ENCODE measurements at places on chromosomes 12 and 14.

GRCh38 chr12:56224954-56225353 lies 812 bp downstream of the NABP2 start:
- DNase-seq: no peak

DNA sequence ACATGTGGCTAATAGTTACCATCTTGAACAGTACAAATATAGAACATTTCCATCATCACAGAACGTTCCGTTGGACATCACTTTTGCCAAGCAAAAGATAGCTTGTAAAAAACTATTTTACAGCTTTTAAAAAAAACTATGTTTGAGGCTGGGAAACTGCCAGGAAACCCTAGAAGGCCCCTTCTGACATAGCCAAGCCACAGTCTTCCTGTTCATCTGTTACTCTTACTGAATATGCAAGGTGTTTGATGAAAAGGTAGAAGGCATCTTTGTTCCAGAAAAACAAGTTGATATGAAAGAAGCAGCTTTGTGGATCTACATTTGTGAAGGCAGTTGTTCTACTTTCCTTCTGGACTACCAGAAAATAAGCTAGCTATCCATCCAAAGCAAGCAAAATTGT lies 23.6 kb upstream of the WNK1 start:
- DNase-seq: no peak

- DNase-seq: no peak
These were observed 72.3 kb downstream of the ANO2 start for GRCh38 chr12:5872745-5873144.

GRCh38 chr14:105329411-105330150 lies 15.0 kb downstream of the PACS2 start:
- DNase-seq: no peak

DNA sequence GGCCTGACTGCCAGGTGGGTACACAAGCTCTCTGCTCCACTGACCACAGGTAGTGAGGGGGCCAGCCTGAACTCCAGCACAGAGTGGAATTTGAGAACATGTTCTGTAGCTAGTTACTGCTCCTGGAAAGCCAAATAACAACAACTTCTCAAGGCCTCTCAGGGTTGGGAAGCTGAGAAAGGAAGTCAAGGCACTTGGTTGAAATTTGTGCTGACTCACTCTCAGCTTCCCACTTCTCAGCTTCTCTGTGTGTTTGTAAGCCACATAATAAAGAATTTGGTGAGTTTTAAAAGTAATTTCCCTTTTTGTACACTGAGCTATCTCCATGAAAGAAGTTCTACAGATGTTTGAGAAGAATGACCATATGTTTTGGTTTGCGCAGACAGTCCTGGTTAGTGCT lies 234.9 kb downstream of the KTN1 start:
- no peak for DNase-seq

- no peak for DNase-seq
These were observed 57.8 kb downstream of the CLMN start for GRCh38 chr14:95261616-95262510.

DNA sequence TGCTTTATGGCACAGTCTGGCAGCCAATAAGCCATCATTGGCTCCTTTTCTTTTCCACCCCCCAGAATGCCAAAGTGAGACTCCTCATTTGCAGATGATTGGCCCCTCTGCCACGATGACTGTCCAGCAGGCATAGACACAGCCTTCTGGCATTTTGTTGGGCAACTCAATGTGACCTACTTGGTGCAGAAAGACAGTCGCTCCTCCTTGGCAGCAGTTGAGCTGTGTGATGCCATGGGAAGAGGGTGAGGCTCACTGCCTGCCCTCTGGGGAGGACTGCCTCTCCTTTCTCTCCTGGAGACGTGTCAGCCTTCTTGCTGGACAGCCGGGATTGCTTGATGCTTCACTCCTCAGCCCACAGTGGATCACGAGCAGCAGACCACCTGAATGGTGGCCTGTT lies 264.9 kb downstream of the C12orf75 start:
- DNase-seq: no peak

GRCh38 chr12:55728186-55728938 lies 447 bp downstream of the CD63 start:
- no peak for DNase-seq

GRCh38 chr14:39266871-39267607 lies 33.3 kb downstream of the MIA2 start:
- DNase-seq: peak; percentile 60

- DNase-seq: no peak
These were observed 11.3 kb downstream of the KIF26A start for GRCh38 chr14:104149617-104150135.

DNA sequence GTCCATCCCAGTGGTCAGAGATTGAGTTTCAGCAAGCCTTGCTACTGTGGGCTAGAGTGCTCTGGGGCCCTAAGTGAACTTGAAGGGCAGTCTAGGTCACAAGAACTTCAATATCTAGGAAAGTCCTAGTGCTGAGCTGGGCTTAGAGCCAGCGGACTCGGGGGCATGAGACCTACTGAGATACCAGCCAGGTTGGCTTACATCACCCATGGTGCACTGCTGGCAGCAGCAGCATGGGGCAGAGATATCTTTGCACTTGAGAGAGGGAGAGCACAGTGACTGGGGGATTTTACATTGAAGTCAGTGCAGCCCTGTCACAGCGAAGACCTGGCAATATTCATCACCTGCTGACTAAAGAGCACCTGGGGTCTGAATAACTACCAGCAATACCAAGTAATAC lies 158.3 kb upstream of the PRKD1 start:
- no peak for DNase-seq

DNA sequence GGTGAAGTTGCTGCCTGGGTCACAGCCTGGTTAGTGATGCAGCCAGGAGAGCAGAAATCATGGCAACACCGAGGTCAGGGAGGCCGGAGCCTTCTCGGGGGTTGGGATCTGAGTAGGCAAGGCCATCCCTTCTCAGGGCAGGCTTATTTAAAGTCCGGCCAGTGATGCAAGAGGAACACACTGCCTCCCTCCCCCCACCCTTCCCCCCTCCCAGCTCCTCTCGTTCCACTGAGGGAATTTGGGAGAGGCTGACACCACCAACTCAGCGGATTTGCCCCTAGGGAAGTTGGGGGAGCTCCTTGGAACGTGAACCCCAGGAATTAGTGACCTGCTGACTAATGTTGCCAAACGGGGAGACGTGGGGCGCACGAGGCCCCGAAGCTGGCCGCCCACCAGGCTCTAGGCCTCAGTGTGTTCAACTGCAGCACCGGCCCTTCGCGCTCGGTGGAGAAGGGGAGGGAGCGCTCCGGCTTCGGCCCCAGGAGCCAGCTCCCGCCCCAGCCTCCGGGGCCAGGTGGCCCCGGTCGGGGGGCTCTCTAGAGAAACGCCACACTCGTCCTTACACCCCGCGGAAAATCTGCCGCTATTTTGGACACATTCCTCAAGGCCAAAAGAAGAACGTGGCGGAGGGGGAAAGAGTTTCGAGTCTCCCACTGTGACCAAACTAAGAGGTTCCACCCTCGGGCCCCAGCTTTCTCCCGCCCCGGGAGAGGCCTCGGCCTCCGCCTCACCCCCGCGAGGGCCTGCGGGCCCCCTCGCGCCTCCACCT lies 1.6 kb downstream of the CTDSP2 start:
- no peak for DNase-seq

DNA sequence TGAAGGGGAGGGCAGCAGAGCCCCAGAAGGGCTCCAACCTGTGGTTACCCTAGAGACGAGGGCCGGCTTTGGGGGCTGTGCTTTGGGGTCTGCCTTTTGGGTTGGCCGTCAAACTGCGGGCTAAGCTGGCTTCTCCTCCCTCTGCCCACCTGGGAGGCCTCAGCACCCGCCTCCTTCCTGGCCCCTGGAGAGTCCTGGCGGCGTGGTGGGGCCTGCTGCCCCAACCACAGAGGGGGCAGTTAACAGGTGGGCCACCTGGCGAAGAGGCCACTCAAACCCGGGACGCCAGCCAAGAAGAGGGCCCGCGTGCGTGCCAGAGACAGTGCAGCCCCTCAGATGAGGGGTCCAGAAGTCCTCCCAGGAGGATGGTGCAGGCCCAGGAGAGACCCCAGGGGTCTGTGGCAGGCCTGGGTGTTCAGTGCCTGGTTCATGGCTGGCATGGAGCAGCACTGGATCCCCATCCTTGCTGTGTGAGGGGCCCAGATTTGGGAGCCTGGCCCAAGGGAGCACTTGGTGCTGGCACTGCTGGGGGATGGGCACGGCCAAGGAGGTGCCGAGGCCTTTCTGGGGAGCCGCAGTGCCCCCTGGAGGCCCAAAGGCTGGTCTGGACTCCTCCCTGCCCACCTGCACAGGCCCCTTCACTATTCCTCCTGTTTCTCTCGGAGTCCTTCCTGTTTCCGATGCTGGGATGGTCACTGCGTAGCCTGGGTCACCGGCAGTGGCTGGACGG lies 48.8 kb downstream of the LRCOL1 start:
- no peak for DNase-seq

DNA sequence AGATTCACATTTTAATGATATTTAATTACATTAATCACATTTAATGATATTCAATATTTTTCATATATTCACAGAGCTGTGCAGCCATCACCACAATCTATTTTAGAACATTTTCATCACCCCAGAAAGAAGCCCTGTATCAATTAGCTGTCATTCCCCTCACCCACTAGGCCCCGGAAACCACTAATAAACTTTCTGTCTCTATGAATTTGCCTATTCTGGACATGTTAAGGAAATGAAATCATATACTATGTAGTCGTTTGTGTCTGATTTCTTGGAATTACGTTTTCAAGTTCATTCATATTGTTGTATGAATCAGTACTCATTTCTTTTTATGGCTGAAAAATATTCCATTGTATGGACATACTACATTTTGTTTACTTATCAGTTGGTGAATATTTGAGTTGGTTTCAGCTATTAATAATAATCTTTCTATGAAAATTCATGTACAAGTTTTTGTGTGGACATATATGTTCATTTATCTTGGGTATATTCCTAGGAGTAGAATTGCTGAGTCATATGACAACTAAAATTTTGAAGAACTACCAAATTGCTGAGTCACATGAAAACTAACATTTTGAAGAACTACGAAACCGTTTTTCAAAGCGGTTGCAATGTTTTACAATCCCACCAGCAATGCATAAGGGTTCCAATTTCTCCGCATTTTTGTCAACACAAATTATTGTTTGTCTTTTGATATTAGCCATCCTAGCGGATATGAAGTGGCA lies 11.7 kb upstream of the OTOGL start:
- DNase-seq: no peak

DNA sequence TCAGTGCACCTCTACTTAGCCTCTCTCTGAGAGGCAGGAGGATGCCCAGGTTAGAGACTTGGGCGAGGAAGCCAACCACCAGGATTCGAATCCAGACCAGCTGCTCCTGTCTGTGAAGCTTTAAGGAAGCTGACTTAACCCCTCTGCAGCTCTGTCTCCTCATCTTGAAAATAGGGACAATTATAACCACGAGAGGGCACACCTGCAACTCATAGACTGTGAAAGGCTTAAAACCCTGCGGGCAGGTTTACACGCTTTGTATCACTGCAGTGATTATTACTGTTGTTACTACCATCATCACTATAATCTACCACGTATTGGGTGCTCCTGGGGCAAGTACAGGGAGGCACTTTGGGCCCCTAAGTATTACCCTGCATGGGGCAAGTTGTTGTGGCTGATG lies 379.8 kb downstream of the VRK1 start:
- peak; percentile 5 for DNase-seq

- no peak for DNase-seq
These were observed 68.1 kb upstream of the TSPAN11 start for GRCh38 chr12:30858471-30858870.

- no peak for DNase-seq
These were observed 480.7 kb downstream of the TMEM132D start for GRCh38 chr12:129423041-129423580.

DNA sequence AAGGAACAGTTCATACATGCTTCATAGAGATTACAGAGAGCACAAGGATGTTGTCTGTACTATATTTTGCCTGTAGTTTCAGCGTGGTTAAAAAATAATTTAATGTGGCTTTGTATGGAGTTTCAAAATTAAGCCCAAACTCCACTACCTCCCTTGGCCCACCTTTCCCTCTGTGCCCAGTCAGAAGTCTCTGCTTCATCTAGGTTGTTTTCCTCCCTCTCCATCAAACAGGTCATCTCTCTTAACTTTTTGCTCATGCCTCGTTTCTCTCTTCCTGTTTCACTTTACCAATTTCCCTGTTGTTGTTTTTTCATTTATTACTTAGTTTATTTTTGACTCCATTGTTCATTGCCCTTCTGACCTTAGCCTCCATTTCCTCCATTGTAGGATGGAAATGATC lies 94.9 kb upstream of the NEDD1 start:
- DNase-seq: no peak

DNA sequence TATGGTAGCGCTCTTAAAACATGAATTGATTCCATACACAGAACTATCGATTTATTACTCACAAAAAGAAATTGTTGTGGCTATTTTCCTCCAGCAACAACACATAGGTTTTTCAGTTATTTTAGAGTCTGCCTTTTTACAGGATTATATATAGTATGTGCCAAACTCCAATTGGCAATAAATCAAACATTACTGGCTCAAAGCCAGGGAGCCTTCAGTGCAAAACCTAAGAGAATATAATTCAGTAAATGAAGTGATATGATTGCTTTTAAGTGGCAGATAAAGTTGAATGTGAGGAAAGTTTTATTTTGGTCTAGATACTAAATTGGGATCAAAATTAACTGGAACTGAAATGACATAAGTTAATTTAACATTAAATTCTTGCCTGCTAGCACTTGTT lies 234.8 kb downstream of the PIK3C2G start:
- no peak for DNase-seq

DNA sequence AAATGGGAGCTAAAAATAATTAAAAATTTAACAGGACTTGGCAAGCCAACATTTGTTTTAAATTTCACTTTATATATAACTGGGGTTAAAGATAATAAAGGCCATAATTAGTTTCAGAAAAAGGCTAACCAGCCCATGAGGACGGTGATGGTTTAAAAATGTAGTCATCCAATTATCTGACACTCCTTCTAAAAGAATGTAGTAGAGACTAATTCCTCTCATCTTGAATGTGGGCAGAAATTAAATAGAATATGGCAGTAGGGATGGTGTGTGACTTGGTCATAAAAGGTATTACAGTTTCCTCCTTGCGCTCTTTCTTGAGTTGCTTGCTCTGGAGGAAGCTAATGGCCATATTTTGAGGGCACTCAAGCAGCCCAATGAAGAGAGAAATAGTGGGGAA lies 49.1 kb upstream of the PTPRB start:
- no peak for DNase-seq

Data from stimulated activated CD4-positive, alpha-beta T cell treated with anti-CD3 and anti-CD28 coated beads, TNF-alpha, amount 100 ng/mL, for 1 hour (primary cell).